ENCODE measurements at places on chromosomes 3 and 15.

DNA sequence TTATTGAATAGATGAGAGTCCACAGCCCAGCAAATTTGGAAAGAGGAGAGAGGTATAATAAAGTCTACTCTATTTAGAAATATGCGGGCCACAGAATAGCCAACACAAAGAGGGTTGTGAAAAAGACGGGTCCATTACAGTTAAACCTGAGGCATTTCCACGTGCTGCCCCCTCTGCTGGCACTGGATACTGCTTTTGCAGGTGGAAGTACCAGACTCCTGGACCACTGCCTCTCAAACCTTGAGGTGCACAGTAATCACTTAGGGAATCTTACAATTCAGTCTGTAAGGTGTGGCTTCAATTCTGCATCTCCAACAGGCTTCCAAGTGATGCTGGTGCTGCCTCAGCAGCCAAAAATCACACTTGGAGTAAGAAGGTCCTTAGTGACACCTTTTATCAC lies 3.0 kb upstream of the TFDP2 start:
- DNase-seq = no peak

GRCh38 chr3:120498556-120499346 lies 48.0 kb upstream of the FSTL1 start:
- DNase-seq = no peak

DNA sequence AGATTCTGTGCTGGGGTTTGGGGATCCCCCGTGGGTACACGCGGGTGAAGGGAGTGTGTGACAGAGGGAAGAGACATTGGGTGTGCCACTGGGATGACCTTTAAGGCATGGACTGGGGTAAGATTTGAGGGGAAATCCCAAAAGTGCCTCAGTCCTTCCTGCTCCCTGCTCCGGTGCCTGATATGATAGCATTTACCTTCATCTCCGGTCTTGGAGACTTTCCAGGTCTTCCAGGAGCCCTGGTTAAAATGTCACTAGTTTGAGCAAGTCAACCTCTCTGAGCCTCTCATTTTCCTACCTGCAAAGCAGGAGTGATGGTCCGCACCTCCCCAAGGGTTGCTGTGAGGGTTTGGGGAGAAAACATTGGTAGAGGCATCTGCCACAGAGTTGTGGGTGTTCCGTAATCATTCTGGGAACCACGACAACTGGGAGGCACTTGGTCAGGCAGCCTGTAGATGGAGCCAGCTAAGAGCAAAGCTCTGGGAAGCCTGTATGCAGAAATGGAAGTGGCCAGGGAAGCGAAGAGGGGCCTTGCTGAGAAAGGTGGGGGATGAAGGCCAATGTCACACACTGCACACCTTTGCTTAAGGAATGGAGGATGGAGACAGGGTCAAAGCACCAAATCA lies 33.9 kb upstream of the KIF23 start:
- DNase-seq = no peak

GRCh38 chr3:105414841-105415240 lies 48.1 kb downstream of the ALCAM start:
- no peak for DNase-seq

- no peak for DNase-seq
Measured at GRCh38 chr3:31906182-31906581, 74.9 kb downstream of the OSBPL10 start.

DNA sequence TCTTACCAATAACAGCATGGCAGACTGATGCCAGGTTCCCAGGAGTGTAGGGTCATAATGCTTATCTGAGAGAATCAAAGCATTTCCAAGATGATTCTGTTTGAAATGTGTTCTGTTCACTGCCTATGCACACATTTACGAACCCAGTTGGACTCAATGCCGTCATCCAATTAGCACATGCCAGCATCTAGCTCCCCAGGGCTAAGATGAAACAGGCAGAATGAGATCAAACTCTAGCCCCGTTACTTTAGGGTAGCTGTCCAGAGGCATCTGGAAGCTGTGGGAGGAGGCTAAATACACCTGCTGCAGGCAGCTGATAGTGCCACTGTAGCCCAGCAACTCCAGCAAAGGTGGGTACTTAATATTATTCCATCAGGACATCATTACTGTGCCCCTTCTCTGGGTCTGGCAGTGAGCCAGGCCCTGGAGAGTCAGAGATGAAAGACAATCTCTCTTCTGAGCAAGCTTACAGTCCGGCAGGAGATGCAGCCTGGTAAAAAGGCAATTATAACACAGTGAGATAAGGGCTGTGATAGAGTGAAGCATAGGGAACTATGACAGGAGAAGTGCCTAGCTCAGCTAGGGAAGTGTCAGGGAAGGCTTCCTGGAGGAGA lies 156.4 kb upstream of the PPP2R3A start:
- DNase-seq = no peak

Measured in stimulated activated CD4-positive, alpha-beta T cell treated with anti-CD3 and anti-CD28 coated beads, Interleukin-1b, Interleukin-23, amount 100 ng/mL, for 1 hour (primary cell).